ENCODE measurements at places on chromosomes 4 and X. TPM values are rescaled to one million over a fixed set of nuclear protein-coding genes. Genes with fewer than 3 reads are reported as not detected.

DNA sequence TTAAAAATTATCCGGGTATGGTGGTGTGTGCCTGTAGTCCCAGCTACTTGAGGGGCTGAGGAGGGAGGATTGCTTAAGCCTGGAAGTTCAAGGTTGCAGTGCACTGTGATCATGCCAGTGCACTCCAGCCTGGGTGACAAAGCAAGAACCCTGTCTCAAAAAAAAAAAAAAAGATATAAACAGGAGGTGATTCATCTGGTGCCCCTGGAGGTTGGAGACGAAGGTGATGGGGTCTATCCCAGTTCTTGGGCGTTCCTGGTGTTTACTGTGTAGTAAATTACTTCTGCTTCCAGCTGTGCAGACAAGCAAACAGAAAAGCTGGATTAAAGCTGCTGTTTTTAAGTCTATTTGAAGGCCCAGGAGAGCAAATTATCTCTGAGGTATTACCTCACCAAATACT, 19.9 kb downstream of the GPKOW start:
- peaks cover 10% of the 10 kb centered on the region for H3K4me1 ChIP-seq
- peak overlapping the region; percentile 38 for H3K27ac ChIP-seq
- no peaks in the 10 kb centered on the region for H3K27me3 ChIP-seq
- no peak overlapping the region for H3K4me3 ChIP-seq
- no peak for DNase-seq

DNA sequence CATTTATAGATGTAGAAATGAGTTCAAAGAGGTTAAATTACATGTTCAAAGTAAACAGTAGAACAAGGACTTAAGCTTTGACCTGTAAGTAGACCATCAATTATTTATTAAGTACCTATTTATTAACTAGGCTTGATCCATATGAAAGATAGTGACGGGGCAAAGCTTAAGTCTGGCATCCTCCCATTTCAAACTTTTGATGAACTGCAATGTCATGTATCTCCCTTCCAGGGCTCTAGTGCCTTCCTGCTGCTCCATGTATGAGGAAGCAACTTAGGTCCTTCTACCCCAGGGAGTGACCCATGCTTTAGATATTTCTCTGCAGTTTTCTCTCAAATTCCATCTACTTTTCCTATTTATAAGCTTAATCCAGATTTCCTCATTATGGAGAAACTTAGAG, 31.9 kb upstream of the ANTXR2 start:
- DNase-seq = no peak
- no peak overlapping the region for H3K4me3 ChIP-seq
- no peak overlapping the region for H3K27ac ChIP-seq
- peaks cover 12% of the 10 kb centered on the region for H3K4me1 ChIP-seq
- peaks cover 14% of the 10 kb centered on the region for H3K36me3 ChIP-seq
- no peaks in the 10 kb centered on the region for H3K27me3 ChIP-seq

DNA sequence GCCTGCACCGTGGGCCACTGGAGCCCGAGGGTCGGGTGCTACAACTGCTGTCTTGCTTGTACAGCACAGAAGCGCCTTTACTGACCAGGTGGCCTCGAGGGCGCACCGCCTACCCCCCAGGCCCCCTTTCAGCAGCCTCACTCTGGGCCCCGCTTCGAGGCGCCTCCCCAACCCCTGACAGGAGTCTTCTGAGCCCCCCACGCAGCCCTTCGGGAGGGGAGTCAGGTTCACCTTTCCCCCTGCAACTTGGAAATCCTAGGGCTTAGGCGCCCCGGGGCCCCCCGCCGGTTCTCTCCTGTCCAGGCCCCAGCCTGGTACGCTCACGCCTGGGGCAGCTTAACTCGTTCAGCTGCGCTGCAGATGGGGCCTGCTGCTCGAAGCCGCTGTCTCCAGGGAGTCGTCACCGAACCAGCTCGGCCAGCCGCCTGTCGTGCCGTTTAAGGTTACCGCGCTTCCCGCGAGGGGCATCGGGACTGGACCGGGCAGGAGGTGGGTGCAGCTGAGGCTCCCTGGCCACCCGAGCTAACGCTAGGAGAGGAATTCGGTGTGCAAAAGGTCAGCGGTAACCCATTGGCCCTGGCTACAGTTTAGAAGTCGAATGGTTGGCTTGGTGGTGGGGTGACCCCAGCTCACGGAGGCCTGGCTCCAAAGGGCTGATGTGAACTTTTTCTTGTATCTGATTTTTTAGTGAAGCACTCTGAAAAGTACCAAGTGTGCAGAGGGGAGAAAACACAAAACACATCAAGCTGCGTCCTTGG, 58.9 kb upstream of the BCOR start:
- H3K4me3 ChIP-seq = peak overlapping the region; percentile 25
- peaks cover 10% of the 10 kb centered on the region for H3K4me1 ChIP-seq
- peaks cover 19% of the 10 kb centered on the region for H3K27me3 ChIP-seq
- no peaks in the 10 kb centered on the region for H3K36me3 ChIP-seq
- no peak overlapping the region for H3K27ac ChIP-seq

ATP2B3 gene
- not detected for total RNA-seq

VEGFC gene
- not detected for total RNA-seq

DNA sequence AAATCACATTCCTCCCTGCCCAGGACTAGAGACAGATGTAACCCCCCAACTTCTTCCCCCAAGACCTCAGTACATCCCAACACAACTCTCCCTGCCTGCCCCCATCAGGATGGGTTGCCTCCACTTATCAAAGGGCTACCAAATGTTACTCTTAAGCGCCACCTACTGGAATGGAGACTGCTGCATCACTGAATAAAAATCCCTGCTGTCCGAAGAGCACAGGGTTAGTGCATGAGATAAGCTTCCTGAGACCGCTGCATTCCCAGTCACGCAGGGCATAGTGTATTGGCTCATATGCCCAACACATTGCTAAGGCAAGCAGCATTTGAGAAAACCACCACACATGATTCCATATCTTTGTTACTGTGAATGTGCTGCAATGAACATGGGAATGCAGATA, 544.5 kb downstream of the PPP4R3C start:
- no peaks in the 10 kb centered on the region for H3K27me3 ChIP-seq
- no peak overlapping the region for H3K4me3 ChIP-seq
- H3K4me1 ChIP-seq = no peaks in the 10 kb centered on the region
- H3K36me3 ChIP-seq = no peaks in the 10 kb centered on the region
- no peak for DNase-seq

MAGEE1 gene
- total RNA-seq = 3.3 TPM

DNA sequence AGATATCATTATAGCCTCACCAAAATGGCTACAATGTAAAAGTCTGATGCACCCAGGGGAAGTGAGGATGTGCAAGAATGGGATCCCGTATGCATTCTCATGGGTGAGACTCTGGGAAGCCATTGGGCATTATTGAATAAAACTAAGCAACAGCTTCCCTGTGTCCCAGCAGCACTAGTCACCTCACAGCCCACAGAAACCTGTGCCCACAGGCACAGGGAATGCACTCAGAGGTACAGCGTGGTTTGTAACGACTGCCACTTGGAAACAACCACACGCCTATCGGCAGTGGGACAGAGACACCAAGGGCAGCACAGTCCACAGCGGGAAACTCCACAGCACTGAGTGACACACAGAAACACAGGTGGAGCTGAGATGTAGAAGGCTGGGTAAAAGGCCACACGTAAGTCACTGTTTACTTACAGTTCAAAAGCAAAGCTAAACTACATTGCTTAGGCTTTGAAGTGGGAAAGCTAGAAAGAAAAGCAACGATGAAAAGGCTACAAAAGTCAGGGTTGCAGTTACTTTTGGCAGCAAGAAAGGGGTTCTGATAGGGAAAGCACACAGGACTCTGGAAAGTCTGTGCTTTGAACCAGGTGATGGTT, 69.2 kb downstream of the HAUS3 start:
- H3K27me3 ChIP-seq = no peaks in the 10 kb centered on the region
- DNase-seq = no peak
- H3K4me3 ChIP-seq = no peak overlapping the region
- peaks cover 34% of the 10 kb centered on the region for H3K4me1 ChIP-seq

S100P gene
- 18.0 TPM for total RNA-seq

DNA sequence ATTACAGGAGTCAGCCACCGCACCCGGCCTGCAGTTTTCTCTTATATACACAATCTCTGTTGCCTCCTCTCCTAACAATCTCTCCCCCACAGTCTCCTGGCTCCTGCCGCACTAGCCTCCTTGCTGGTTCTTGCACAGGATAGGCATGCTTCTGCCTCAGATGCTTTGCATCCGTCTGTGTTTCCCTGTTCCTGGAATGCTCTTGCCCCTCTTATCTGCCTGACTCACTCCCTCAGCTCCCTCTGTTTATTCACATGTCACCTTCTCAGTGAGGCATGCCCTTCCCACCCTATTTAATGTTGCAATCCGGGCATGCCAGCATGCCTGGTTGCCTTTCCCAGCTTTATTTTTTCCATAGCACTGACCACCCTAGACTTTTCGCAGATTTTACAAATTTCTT, 161.9 kb downstream of the PHF8 start:
- H3K4me3 ChIP-seq = no peak overlapping the region
- H3K36me3 ChIP-seq = no peaks in the 10 kb centered on the region
- H3K4me1 ChIP-seq = no peaks in the 10 kb centered on the region
- H3K27ac ChIP-seq = no peak overlapping the region
- H3K27me3 ChIP-seq = peaks cover 65% of the 10 kb centered on the region
- DNase-seq = no peak

DNA sequence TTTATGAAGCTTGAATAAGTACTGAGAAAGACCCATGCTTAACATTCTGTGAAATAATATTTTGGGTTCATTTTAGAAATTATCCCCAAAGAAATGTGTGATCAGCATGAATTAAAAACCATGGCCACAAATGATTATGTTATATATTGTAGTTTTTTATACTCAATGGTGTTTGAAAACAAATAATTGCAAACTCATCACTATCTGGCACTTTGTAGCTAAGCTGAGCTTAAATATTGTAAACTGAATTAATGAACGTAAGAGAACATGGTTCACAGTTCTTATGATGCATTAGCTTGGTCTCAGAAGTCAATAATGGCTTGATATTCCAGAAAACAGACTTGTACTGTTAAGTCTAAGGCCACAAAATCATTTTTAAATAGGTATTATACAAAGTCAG, 24.6 kb upstream of the ASB5 start:
- no peaks in the 10 kb centered on the region for H3K36me3 ChIP-seq
- no peak overlapping the region for H3K4me3 ChIP-seq
- DNase-seq = no peak
- no peak overlapping the region for H3K27ac ChIP-seq
- no peaks in the 10 kb centered on the region for H3K4me1 ChIP-seq

ADH7 gene
- total RNA-seq = not detected

DNA sequence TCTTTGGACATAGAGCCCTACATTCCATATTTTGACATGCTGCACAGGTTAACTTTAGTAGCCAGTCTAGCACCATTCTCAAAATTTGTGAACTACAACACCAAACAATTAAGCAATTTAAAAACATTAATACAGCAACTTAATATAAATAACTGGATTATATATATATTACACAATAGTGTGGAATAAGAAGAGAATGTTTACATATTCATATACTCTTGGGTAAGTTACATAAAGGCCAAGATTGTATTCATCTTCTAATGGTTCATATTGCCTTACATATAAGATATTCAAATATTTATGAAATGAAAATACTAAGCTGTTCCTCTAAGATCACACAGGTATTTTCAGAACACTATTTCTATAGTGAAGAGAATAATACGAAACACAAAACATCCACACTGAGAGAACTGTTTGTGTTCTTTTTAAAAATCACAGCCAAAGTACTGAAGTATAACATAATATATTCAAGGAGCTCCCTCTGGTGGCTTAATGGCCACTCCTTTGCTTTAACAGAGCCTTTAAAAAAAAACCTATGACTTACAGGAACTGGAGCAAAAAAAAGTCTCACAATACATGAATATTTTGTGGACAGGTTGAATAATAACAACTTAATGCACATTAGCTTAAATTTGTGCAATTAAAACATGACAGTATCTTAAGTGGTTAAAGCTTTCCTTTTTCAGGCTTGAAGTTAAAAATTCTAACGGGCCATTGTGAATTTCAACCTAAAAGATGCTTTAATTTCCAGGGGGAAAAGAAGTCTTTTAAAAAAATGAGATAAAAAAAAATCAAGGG, 46.2 kb downstream of the NEK1 start:
- no peaks in the 10 kb centered on the region for H3K27me3 ChIP-seq
- no peak overlapping the region for H3K4me3 ChIP-seq
- no peaks in the 10 kb centered on the region for H3K36me3 ChIP-seq
- peak overlapping the region; percentile 95 for H3K27ac ChIP-seq
- peaks cover 5% of the 10 kb centered on the region for H3K4me1 ChIP-seq

DNA sequence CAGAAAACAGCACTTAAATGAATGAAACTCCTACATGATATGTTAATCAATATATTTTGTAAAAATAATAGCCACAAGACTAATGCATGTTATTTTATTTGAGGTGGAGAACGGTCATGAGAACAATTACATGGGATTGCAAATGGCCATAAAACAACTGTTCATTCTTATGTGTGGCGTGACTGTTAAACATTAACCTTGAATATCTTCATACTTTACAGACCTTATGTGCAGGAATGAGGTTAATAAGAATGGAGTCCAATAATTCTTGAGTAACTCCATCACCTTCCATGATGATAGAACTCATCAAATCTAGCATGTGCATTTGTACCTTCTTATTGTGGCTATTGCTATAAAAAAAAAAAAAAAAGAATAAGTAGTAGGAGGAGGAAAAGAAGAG, 55.3 kb downstream of the PDS5A start:
- no peak overlapping the region for H3K27ac ChIP-seq
- no peaks in the 10 kb centered on the region for H3K4me1 ChIP-seq
- H3K36me3 ChIP-seq = peaks cover 14% of the 10 kb centered on the region
- no peak for DNase-seq
- H3K27me3 ChIP-seq = no peaks in the 10 kb centered on the region

CC2D2A gene
- not detected for total RNA-seq

- no peaks in the 10 kb centered on the region for H3K27me3 ChIP-seq
- DNase-seq = no peak
- H3K36me3 ChIP-seq = peaks cover 3% of the 10 kb centered on the region
- no peak overlapping the region for H3K27ac ChIP-seq
- no peak overlapping the region for H3K4me3 ChIP-seq
Observed at GRCh38 chr4:23085249-23085568, 392.5 kb downstream of the GBA3 start.

GRCh38 chrX:341541-342101, 23.0 kb upstream of the GTPBP6 start:
- H3K4me1 ChIP-seq = no peaks in the 10 kb centered on the region
- H3K27me3 ChIP-seq = no peaks in the 10 kb centered on the region
- no peak for DNase-seq
- H3K4me3 ChIP-seq = no peak overlapping the region
- H3K36me3 ChIP-seq = peaks cover 10% of the 10 kb centered on the region

GRCh38 chr4:15242021-15242420, 185.8 kb upstream of the C1QTNF7 start:
- H3K4me1 ChIP-seq = peaks cover 7% of the 10 kb centered on the region
- no peak for DNase-seq
- no peaks in the 10 kb centered on the region for H3K27me3 ChIP-seq
- H3K27ac ChIP-seq = no peak overlapping the region
- H3K36me3 ChIP-seq = no peaks in the 10 kb centered on the region

- peaks cover 6% of the 10 kb centered on the region for H3K4me1 ChIP-seq
- no peak overlapping the region for H3K4me3 ChIP-seq
- H3K27ac ChIP-seq = no peak overlapping the region
- peaks cover 19% of the 10 kb centered on the region for H3K36me3 ChIP-seq
- no peaks in the 10 kb centered on the region for H3K27me3 ChIP-seq
Observed at GRCh38 chr4:142064181-142064580, 427.8 kb downstream of the IL15 start.

GYPA gene
- total RNA-seq = not detected

- DNase-seq = no peak
- peaks cover 83% of the 10 kb centered on the region for H3K4me1 ChIP-seq
- H3K27ac ChIP-seq = peak overlapping the region; percentile 72
- H3K27me3 ChIP-seq = no peaks in the 10 kb centered on the region
- H3K36me3 ChIP-seq = no peaks in the 10 kb centered on the region
- peak overlapping the region; percentile 70 for H3K4me3 ChIP-seq
Observed at GRCh38 chr4:153483432-153484418, 17.6 kb downstream of the TMEM131L start.

STPG2 gene
- not detected for total RNA-seq

ENPP6 gene
- 0.81 TPM for total RNA-seq
